ENCODE measurements at places on chromosomes 3 and 15.

- DNase-seq = peak; percentile 38
Observed at GRCh38 chr3:43286841-43287499, 630 bp downstream of the SNRK start.

DNA sequence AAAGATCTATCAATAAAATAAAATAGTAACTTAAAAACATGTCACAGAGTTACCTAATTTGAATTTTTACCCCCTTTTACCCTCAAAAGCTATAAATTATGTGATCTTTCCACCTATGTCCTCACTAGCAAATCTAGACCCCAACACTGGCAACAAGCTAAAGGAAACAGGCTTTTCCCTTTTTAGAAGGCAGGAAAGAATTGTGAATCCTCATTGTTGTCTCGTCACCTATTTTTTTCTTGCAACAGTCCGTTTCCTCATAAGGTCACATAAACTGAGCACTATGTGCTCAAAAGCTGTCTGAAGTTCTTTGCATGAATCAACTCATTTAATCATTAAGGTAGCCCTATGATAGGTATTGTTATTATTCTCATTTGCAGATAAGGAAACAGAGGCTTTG lies 34.6 kb upstream of the DAZL start:
- no peak for DNase-seq

- DNase-seq = no peak
Observed at GRCh38 chr15:74385733-74386132, 18.3 kb upstream of the CYP11A1 start.

DNA sequence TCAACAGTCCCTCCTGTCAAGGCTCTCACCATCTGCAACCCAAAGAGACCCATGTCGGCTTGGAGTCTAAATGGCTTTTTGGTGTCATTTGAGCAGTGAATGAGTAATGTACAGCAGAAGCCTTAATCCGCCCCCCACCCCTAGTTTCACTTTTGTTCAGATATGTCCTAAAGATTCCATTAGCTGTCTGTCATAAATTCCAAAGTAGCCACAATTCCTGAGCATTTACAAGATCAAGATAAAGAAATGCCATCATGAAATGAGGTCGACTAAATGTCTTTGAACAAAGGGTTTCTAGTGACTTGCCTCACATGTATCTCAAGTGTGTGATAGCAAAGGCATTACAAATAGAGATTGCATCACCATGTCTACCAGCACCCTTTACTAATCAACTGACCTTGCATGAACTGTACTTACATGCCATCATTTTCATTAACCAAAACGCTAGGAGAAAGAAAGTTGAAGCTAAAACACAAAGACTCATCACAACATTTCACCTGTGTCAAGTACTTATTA lies 123.8 kb upstream of the PHLDB2 start:
- no peak for DNase-seq

- no peak for DNase-seq
Observed at GRCh38 chr3:194675081-194675640, 3.2 kb upstream of the LSG1 start.

DNA sequence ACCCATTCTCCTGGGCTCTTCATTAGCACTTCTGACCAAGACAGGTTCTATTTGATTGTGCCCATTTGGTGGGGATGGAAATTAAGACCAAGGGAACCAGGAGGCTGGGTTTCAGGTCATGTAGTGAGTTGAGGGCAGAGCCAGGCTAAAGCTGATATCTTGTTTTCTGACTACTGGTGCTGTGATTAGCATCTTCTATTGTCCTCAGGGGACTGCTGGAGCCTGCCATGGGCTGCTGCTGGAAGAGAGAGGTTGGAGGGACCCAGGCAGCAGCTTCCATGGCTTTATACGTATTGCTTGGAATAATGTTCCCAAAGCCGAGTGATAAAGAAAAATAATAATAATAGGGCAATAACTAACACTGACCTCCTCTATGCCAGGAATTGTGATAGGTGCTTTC lies 211.4 kb upstream of the ROPN1 start:
- no peak for DNase-seq

- DNase-seq = no peak
Observed at GRCh38 chr3:48018841-48019240, 2.6 kb upstream of the MAP4 start.

- DNase-seq = no peak
Observed at GRCh38 chr3:88988906-88989305, 118.5 kb upstream of the EPHA3 start.

GRCh38 chr3:12242772-12243171 lies 46.1 kb upstream of the PPARG start:
- DNase-seq = no peak

DNA sequence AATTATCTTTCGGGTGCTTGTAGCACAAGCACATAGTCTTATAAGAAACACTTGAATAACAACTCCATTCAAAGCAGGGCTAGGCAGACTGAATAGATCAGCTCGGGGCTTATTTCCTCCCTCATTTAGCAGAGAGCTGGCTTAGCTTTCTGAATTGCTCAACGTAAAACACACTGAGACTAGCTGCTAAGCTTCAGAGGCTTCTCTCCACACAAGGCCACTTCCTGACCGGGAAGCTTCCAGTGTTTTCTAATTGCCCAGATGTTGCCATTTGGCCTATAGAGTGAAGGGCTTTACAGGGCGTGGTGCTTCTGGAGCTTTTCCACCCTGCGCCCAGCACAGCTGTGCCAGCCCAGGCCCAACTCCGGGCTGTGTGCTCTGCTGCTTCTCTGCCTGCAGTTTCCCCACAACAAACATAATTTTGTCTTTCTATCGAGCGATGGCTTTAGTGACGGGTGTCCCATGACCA lies 16.6 kb downstream of the FAM240A start:
- DNase-seq = no peak

GRCh38 chr3:190340071-190340470 lies 17.8 kb upstream of the CLDN1 start:
- no peak for DNase-seq

DNA sequence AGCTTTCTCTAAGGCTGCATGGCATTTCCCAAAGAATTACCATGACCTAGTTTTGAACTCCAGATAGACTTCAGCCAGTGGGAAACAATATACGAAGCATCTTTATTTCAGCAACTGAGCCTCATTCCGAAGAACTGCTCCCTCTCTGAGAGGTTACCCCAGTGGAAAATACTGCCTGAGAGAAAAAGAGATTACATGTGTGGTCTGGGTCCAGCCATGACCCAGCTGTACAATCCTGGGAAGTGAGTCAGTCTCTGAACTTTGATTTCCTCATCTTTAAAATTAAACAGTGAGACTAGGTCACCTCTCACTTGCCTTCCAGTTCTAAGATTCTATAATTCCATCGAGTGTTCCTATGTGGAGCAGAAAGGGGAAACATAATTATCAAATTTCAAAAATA lies 42.4 kb downstream of the TNIK start:
- DNase-seq = no peak

- no peak for DNase-seq
Observed at GRCh38 chr3:122151480-122151879, 32.0 kb upstream of the CASR start.

DNA sequence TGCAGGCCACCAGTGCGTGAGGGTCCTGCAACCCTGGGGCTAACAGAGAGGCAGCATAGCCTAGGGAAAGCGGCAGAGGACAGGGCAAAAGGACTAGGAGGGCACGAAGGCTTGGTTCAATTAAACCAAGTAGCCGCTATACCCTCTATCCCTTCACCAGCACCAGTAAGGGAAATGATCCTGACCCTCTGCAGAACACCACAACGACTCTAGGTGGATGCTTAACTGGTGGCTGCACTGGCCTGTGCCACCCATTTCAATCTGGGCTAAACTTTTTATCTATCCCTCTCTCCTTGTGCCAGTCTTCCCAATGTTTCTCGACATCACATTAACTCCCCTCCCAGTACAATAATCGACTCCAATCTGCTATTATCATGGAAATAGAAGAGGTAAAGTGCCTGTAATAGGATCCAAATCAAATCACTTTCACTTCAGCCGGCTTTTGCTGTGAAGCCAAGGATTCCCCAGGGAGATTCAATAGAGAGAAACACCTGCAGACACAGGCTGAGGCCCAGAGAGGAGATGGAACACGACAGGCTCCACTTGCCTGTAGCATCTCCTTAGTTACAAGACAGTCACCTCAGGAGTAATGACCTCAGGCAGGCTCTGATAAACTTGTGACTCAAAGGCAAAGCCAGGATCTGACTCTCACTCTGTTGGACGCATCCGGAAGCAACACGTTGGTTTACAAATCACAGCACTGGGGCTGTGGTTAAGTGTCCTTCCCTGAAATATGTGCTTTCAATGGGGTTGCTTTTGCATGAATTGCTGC lies 791.6 kb upstream of the ARRDC4 start:
- no peak for DNase-seq

DNA sequence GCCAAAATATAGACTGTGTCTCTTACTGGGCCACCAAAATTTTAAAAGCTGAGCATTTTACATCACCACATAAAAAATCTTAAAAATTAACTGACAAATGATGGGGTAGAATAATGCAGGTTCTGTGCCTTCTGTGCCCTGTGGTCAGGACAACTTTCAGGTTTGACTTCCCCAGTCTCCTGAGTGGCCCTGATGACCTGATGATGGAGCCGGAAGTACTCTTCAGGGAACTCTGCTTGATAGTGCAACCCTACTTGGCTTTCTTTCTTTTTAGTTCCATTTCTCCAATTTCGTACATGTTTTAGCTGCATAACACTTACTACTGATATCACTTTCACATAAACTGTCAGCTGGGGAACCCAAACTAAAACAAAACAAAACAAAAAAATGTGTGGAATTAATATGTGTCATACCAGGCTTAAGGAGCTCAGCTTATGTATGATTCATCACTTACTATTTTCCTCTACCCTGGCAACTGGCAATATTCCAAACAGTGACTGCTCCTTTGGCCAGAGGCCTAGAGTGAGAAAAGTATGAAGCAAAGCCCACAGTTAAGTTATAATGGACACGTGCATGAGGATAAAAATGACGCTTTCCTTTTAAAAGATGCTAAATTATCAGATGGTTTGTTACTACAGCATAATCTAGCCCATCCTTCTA lies 194.3 kb downstream of the BCHE start:
- DNase-seq = no peak

GRCh38 chr15:67680641-67681040 lies 138.1 kb downstream of the MAP2K5 start:
- DNase-seq = no peak

GRCh38 chr3:15063238-15063637 lies 1.9 kb downstream of the MRPS25 start:
- no peak for DNase-seq

DNA sequence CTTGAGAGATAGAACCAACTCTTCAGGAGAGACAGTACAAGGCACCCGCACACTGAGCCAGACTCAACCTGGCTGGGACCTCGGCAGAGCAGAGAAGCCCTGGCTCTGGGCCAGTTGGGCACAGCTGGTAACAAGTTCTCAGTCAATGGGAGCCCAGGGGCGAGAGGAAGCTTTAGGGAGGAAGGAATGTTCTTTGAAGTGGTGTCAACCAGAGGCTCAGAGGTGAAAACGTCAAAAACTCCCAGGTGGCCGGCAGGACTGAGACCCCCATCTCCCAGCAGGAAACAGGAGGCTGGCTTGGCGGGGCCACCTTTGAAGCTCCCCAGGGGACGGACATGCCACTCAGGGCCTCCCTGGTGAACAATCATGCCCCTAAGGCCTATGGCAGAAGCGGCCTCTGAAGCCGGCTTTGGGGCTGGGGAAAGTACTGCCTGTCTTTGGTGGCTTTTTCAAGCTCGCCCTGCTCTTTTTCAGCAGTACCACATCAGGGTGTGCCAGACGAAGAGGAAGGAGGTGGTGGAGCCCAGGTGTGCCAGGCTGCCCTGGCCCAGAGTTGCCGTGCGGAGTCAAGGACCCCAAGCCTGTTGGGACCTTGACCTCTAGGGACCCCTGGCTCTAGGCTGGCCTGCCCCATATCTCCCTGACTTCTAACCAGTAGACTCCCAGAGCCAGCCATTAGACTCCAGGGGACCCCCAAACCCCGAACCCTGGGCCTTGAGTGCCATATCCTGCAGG lies 16.7 kb upstream of the TBC1D21 start:
- DNase-seq = no peak

DNA sequence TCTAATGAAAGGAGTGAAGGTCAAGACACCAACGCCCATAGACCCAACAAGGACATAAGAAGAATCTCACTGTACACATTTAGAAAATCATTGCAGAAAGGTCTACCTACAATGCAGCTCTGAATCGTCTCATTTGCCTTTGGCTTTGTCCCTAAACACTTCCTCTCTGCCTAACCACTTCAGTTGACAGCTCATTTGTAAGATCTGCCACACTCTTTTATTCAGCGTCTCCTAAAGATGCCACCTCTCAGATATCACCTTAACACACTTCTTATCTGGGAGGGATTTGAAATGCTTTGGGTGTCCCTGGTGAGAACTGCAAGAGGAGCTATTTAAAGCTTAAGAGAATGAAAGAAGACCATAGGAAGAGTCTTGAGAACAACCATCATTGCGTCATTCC lies 38.7 kb downstream of the RAB27A start:
- DNase-seq = peak; percentile 43

DNA sequence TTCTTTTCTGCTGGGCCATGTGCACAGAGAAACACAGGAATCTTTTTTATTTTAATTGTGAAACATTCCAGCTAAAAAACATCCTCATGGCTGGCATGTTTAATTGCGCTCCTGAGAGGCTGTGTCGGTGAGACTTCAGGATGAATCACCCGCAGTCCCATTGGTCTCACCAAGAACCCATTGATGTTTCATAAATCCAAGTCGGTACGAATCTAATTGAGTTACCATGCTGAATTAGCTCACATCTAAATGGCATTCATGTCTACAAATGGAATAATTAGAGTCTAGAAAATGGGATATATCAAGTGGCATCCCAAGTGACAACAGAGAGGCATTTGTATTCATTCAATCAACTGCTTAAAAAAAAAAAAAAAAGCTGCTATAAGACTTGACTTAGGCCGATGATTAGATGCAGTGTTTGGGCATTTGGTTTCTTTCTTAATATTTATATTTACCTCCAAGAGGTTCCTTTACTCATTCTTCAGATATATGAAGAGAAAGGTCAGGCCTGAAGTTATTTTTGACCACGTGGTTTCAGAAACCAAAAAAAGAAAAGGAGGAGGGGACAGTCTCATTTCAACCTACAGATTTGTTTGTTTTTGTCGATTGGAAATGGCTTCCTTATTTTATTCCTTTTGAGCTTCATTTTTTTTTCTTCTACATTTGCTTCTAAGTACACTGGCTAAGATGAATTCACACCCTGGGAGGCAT lies 79.1 kb upstream of the FOXB1 start:
- DNase-seq = no peak

DNA sequence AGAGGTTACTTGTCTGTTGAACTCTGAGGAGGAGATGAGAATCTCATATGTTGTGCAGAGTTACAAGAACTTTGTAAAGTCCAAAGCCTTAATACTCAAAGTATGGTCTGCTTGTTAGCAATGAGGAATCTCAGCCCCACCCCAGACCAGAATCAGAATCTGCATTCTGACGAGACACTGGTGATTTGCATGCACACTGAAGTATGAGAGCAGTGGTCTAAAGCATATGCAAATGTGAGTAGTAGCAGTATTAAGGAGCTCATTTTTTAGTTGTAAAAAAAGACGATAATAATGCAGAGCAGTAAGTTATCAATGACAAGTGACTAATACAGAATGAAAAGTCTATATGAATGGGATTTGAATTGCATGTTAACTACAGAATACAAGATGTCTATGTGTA lies 327.7 kb downstream of the RYR3 start:
- no peak for DNase-seq

GRCh38 chr15:89349206-89349558 lies 14.6 kb upstream of the POLG start:
- no peak for DNase-seq

GRCh38 chr3:136778865-136779264 lies 26.7 kb upstream of the STAG1 start:
- no peak for DNase-seq
